T1000 (cell line): ENCODE measurements at places on chromosomes 3 and 15.

GRCh38 chr15:65132878-65133547 lies 595 bp downstream of the PDCD7 start:
- no peak for DNase-seq

- DNase-seq, result no peak
Observed at GRCh38 chr3:119580067-119580760, 922 bp downstream of the ADPRH start.

DNA sequence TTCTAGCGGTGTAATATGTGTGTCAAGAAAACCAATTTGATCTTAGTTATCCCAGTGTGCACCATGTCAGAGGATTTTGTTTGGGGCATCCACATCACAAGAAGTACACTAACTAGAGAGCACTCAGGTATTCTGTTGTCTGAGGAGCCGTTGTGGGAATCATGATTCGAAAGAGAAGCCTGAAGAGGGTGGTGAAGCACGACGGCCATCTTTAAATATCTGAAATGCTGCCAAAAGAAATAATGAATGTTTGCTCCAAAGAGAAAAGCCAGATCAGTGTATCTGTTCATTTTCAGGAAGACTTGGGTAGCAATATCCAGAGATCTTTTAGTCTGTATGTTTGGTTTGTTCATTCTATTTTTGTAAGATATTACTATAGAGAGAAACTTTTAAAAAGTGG lies 180.7 kb downstream of the KLHL25 start:
- no peak for DNase-seq

- no peak for DNase-seq
Observed at GRCh38 chr3:116453666-116454346, 8.5 kb upstream of the LSAMP start.

DNA sequence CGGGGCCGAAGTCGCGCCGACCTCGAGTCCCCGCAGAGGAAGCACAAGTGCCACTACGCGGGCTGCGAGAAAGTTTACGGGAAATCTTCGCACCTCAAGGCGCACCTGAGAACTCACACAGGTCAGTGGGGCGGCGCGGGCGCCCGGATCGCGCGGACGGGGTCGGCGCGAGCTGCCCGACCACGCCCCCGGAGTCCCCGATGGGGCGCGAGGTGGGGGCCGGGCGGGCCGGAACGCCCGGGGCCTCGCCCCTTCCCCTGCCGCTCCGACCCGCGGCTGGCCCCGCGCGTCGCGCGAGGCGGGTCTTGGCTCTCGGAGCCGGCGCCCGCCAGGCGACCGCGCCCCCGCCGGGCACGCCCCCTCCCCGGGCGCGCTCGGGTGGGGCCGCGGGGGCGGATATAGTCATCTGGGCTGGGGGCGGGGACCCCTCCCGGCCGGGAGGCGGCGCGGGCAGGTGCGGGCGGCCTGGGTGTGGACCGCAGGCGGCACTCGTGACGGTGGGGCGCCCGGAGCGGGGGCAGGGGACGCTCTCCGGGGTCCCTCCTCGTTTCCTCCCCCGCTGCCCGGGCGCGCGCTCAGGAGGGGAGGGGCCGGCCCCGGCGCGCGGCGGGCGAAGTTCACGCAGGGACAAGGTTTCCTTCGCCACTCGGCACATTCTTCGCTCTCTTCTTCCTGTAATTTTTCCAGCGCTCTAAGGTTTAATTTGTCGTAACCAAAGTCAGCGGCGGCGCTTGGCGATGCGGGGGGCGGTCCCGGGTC lies 1.2 kb downstream of the KLF13 start:
- DNase-seq, result no peak
